ENCODE measurements at places on chromosomes 4 and X.

DNA sequence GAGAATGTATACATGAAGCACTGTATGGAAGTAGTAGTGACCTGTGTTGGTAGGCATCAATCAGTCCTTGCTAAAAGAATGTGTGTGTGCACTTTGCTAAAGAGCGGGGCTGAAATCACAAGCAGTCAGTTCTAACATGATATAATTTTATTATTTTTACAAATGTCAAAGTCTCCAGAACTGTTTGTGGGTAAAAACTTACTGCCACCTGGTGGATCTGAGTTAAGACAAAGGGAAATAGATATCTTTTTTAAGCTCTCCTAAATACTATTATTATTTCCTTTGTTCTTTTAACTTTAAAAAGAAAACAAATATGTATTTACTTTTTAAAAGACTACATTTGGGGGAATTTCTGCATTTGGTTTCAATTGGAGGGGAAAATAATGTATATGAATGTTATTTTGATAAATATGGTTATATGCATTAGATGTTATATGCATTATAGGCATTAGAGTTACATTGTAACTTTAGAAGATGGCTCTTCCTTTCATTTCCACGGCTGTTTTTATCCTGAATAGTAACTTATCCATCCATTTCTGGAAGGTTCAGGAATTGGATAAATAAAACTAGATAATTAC, 7.8 kb upstream of the CLOCK start:
- DNase-seq = no peak

GRCh38 chr4:4831825-4832224, 27.6 kb upstream of the MSX1 start:
- DNase-seq = no peak

- DNase-seq = no peak
Observed at GRCh38 chrX:21666679-21667078, 8.5 kb upstream of the KLHL34 start.

DNA sequence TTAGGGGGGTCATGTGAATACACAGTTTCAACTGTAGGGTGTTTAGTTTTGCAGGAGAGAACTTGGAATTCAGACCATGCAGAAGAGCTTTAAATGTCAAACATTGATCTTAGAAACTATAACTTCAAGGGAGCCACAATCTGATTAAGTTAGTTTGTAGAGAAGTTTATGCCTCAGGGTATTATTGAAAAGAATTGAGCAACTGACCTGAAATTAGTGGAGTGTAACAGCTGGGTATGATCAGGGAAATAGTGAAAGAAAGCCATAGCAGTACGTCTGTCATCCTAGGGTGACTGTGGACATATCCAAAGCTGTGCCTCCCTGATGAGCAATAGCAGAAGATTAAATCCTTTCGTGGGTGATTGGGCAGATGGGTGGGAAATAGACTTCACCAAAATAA, 63.8 kb downstream of the FAM47B start:
- DNase-seq = no peak

- no peak for DNase-seq
Observed at GRCh38 chr4:42280327-42281095, 116.8 kb upstream of the SHISA3 start.

- no peak for DNase-seq
Observed at GRCh38 chrX:154401045-154401799, 3.0 kb downstream of the RPL10 start.

DNA sequence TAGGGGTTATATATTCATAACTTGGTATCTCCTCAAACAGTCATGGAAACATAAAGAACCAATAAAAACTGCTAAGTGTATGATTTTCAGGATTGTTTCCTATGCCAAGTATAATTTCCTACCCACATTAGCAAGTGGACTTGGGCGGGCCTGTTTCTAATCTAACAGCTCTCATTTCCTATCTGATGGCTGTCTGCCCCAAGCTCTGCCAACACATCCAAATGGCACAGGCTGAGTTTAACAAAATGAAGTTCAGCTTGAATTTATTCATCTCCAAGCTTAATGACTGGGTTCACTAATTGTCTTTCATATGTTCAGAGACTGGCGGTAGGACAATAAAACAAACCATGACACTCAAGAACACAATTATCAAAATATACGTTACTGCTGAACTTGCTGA, 55.5 kb upstream of the S100G start:
- DNase-seq = no peak

DNA sequence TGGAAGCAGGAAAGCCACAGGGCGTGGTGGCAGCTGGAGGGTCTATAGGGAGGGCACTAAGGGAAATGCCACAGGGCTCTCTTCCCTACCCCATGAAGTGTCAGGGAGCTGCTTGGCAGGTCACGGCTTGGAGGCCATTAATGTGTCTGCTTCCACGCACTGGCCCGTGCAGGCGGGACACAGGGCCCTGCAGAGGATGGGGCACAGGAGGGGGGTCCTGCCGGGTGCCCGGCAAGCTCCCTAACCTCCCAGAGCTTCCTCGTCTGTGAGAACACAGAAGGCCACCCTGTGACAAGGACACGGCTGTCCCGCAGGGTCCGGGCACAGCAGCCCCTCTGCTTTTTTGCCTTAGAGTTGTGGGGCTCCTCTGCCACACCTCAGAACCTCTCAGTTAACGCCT, 25.5 kb downstream of the FAM53A start:
- DNase-seq = no peak

- DNase-seq = no peak
Observed at GRCh38 chr4:147969573-147970385, 237.9 kb downstream of the ARHGAP10 start.

DNA sequence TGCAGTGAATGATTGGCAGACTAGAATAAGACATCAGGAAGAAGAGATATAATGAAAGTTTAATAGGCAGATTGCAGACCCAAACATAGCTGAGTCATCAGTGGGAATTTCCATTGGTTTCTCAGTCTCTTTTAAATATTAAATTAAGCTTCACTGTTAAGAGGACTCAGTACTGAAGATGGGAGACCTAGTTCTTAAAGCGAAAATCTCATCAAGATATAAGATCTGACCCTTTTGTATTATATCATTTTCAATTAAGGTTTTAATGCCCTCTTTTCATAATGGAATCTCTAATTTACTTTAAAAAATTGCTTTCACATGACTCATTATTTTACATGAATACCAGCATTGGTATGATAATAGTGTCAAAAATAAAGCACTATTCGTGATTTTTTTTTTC, 168.9 kb upstream of the ATOH1 start:
- DNase-seq = no peak

- no peak for DNase-seq
Observed at GRCh38 chrX:112786076-112786475, 54.6 kb downstream of the AMOT start.

DNA sequence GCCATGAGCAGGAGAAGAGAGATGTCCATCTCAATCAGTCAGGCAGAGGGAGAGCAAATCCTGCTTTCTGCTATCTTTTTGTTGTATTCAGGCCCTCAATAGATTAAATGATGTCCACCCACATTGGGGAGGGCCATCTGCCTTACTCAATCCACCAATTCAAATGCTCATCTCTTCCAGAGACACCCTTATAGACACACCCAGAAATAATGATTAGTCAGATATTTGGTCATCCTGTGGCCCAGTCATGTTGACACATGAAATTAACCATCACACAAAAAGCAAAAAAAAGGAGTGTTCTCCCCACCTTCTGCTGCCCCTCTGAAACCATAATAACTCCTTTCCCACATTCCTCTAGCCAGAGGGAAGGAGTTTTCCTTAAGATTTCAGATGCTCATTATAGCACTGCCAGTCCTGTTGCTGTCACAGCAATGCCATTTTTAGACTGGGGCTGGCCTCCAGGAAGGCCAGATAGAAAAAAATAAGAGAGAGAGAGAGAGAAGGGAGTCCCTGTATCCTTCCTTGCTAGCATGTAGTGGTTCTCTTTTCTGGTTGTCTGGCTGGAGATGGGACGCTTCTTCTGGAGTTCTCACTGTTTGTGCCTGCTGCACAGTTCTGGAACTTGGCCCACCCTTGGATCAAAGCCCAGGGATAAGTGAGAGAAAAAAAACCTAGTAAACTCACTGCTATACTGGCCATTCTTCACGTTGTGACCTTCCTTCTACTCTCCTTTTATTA, 177.7 kb downstream of the RBM46 start:
- no peak for DNase-seq

GRCh38 chr4:7564242-7564641, 129.5 kb upstream of the PSAPL1 start:
- DNase-seq = no peak

GRCh38 chr4:42995343-42995944, 102.9 kb downstream of the GRXCR1 start:
- no peak for DNase-seq

GRCh38 chr4:103306870-103307375, 108.8 kb upstream of the CENPE start:
- DNase-seq = no peak

DNA sequence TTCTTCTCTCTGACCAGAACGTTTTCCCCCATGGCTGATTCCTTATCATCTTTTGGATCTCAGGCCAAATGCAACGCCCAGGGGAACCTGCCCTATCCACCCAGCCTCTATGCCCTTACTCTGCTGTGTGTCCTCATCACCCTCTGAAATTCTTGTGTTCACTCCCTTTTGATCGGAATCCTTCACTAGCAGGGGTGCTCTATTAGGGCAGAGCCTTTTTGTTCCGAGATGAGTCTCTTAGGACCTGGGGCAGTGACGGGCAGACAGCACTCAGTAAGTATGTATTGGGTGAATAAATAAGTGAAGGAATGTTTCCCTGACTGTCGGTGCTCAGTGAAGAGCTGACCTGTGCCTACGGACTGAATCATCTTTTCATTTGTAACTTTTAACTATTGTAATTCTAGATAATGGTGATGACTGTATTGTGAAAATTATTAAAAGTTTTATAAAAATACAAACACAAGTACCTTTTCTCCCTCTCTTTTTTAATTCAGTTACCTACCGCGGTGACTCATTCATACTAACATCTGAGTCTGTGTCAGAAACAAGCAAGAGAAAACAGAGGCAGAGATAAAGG, 4.8 kb upstream of the TENM3 start:
- no peak for DNase-seq

- DNase-seq = no peak
Observed at GRCh38 chr4:176404621-176405020, 84.9 kb downstream of the SPCS3 start.

DNA sequence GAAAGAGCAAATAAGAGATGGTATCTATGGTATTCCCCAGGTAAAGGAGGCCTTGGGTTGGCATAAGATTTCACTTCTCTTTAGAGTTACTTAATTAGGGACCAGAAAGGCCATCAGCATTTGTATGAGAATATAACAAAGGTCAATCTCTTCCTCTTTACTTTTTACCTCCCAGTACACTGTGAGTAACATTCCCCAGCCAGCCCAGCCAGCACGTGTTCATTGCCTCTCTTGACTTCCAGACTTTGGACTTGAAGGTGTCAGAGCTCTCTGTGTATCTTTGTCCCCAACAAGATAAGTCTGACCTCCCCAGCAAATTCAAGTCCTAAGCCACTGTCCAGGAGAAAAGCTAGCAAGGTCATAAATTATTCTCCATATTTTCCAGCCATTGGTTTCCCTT, 110.5 kb downstream of the AR start:
- no peak for DNase-seq

DNA sequence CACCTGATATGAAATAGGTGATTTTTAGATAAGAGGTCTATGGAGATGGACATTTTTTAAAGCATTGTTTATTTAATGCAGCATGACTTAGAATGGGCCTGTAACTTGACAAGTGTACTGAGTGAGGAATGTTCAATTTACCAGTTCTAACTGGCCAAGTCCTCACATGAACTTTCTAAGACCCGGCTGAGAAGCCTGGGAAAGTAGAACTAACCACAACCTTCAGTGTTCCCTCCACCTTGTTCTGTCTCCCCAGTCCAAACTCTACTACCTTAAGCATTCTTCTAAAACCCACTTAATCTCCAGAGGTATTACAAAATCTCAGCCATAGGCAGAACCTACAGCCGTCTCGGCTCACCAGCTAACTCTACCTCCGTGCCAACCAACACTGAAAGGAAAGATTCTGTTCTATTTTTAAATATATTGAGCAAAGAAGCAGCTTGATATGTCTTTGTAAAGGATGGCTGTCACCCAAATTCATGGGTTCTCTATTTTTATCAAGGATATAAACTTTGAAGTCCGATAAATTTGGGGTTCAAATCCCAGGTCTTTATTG, 6.8 kb downstream of the PPARGC1A start:
- no peak for DNase-seq

- DNase-seq = no peak
Observed at GRCh38 chr4:54005475-54005874, 58.9 kb downstream of the CHIC2 start.

Measured in stimulated activated CD8-positive, alpha-beta memory T cell treated with anti-CD3 and anti-CD28 coated beads, Interleukin-2, amount 100 ng/mL, for 1 hour (primary cell).